Activated CD4-positive, alpha-beta T cell treated with anti-CD3 and anti-CD28 coated beads, Interleukin-2, amount 50 U/mL, for 48 hours (primary cell): ENCODE measurements at places on chromosomes 7 and 10.

DNA sequence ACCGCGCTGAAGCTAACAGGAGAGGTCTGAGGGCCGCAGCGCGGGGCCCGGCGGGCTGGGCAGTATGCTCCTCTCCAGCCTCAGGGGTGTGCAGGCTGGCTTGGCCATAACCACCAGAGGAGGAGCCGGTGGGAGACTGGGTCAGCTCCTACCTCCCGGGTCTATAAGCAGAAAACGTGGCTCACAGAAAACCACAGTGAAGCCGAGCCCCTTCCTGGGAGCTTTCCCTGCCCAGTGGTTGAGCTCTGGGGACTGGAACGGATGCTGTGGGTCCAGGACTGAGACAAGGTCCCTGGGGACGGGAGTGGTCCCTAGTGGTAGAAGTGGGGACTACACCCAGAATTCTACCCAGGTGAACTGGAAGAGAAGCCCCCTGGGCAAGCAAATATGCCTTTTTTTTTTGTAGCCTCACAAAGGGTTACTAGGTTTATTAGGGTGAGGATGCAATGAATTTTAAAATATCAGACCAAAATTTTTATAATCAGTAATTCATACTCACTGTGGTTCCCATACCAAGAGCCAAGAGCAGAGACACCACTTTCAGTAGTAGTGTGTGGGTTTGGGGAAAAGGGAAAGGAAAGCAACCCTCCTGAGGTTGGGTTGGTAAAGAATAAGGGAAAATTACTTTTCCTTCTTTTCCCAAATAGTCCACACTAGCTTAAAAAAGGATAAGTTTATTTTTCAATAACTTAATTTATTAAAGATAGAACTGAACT, 67.9 kb upstream of the PRKCQ start:
- DNase-seq = peak; percentile 73

DNA sequence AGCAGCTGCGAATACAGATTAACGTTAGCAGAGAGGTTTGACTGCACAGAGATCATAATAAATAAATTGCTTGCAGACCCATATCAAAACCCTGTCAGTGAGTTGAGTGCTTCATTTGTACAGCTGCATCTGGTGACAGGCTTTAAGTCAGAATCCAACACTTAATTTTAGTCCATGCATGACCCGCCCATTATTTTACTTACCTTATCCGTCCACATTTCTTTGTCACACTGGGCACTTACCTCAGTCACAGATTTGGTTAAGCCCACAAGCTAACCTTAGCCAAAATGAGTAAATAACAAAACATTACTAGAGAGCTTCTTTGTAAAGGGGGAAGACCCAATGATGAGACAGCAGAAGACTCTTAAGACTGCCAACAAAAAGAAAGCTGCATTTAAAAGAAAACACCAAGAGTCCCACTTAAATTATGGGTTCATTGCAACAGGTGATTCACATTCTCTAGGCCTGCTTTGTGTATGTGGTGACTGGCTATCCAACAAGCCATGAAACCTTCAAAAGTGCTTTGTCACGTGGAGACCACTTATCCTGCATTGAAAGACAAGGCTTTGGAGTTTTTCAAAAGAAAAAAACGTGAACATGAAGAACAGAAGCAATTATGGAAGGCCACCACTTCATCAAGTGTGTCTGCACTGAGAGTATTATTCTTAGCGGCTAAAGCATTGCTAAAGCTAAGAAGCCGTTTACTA, 32.2 kb downstream of the PHTF2 start:
- no peak for DNase-seq

GRCh38 chr7:50660040-50660829, 95.0 kb upstream of the DDC start:
- DNase-seq = peak; percentile 53

DNA sequence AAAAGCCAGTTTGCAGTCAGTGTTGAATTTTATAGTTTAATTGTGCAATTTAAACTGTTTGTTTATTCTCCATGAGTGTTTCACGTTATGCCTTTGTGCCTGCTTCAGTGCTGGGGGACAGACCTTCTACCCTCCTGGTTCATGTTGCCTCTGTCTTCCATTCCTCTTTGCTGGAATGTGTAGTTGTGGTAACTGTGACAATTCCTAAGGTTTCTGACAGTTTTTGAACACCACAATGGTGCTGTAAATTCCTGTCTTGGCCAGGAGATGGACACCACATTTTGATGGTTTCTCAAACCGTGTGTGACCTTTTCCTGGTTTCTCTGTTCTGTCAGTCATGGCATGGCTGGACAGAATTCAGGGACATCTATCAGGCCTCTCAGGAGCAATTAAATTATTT, 201.7 kb downstream of the BICC1 start:
- no peak for DNase-seq
